ENCODE measurements at places on chromosomes 1 and 21. TPM values are rescaled to one million over a fixed set of nuclear protein-coding genes. Genes with fewer than 3 reads are reported as not detected.

DNA sequence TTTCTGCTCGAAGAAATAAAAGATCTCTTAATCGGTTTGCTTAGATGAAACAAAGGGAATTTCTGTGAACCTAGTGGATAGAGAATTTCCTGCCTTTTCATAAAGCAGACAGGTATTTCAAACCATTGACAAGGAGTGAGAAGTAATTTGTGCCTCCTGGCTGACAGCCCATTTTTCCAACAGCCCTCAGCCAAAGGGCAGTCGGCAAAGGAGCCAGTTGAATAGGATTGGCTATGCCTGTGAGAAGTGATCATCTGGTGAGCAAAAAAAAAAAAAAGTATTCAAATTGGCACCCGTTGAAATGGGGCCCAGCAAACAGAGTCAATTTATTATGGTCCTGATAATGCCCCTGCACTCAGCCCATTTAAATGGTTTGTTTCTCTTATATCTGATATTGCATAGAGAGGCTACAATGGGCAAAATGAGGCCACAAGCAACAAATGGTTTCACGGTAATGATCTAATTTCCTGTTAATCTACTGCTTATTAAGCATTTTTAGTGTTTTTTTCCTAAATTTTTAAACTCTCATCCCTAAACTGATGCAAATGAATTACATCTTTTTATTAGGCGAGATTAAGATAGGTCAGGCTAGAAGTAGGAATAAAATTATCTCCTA, 477.5 kb downstream of the NUF2 start:
- DNase-seq = no peak

GRCh38 chr1:209256766-209257350, 326.7 kb upstream of the CAMK1G start:
- no peak for DNase-seq

- no peak for DNase-seq
These were observed 208.7 kb upstream of the CSF3R start for GRCh38 chr1:36691374-36691773.

Gene MAB21L3
- not detected for total RNA-seq

Gene SETD4
- 15.6 TPM for total RNA-seq

DNA sequence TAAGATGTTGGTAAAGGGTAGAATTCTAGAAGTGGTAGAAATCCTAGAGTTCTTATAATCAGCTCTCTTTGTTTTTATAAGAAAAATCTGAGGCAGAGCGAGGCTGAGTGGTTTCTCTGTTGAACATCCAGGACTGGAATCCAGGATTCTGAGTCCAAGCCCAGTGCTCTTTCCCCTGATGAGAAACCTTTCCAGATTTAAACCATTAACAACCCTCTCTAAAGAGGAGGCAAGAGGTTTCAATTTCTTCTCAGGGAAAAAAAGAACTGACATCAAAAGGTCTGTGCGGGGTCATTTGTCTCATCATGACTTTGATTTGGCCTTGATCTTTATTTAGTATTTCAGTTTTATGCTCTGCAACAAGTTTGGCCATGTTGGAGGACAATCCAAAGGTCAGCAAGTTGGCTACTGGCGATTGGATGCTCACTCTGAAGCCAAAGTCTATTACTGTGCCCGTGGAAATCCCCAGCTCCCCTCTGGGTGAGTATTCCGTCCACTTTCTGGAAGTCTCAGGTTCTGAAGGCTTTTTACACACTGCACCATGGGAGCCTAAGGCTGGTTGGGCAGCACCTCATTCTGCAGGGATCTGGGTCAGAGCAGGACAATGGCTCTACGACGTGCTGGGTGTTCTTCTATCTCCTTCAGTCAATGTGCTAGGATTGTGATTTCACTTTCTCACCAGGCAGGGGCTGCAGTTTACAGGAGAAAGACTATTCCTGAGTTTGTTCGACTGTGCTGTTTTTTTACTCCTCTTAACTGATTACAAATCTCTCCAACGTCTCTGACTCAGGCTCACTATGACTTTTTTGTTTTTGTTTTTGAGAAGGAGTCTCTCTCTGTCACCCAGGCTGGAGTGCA, 18.9 kb upstream of the CCT8 start:
- no peak for DNase-seq
